Stimulated activated CD4-positive, alpha-beta T cell treated with anti-CD3 and anti-CD28 coated beads, Interleukin-15, amount 100 ng/mL, for 1 hour (primary cell): ENCODE measurements at places on chromosomes 4 and X.

DNA sequence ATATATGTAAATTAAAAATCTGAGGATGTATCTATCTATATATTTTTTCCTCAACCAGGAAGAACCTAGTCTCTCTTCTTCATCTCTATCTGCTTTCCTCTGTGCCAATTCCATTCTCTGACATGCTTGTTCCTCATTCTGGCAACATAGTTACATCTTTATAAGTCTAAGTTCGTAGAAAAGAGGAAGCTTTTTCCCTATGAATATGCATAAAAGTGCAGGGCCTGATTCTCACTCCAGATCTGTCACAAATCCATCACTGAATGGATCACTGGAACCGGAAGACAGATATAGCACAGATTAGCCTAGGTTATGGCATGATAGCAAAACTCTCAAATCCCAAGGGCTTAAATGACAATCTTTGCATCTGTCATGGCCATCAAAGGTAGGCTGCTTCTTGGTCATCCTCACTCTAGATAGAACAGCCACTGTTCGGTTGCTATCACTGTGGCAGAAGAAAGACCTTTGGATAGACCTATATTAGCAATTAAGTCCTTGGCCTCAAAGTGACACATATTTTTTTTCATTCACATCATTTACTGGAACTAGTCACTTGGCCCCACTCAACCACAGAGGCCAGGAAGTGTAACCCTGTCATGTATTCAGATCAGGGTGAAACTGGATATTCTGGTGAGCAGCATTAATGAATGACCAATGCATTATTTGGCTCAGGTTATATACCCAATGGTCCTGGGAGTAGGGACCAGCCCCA, 22.2 kb downstream of the DTHD1 start:
- no peak for DNase-seq

GRCh38 chrX:22246620-22247019, 26.1 kb upstream of the CBLL2 start:
- no peak for DNase-seq

DNA sequence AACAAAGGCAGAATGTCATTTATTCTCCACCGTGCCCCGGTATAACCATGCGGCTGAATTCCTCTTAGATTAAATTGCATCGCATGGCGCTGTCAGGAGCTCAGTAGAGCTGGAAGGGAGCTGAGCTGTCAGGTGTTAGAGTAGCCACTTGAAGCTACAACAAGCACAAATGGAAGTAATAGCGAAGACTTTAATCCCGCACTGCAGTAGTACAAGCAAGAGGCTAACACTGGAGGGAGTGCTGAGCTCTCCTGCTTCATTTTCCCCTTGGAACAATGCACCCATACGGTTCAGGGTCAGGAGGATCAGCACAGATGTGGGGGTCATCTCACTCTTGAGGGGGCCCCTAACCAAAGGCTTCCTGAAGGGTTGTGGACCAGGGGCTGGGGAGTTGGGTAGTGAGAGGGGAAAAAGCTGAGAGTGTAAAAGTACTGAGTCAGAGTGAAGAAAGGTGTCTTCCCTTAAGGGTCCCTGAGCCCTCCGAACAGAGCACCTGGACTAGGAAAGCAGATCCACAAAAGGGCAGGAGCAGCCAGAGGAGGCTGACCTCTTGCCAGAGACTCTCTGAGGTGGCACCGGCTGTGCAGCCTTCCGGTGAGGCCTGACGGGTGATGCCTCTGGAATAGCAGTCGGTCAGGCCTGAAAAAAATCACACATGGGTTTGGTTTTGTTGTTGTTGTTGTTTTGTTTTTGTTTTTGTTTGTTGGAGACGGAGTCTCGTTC, 36.0 kb upstream of the CBR4 start:
- DNase-seq = no peak

DNA sequence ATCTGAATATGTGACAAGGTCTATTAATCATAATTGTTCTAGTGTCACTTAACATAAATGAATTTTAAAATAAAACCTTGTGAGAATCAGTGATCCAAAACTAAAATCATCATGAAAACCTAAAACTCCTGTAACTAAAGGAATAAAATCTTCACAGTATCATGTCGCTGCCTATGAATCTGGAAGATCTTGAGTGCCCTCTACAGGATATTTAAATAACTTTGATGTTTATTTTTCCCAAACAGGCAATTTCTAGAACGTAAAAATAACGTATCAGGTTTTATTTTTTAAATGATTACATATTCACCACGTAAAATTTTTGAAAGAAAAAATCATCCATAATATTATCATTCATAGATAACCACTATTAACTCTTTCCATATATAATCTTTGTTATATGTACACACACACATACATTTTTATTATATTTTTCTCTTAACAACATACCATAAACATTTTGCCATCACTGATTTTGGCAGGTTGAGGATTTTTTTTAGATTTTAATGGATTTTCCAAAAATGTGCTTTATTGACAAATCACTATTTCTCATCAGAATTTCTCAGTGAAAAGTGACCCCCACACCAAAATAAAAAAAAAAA, 79.6 kb downstream of the COMMD8 start:
- no peak for DNase-seq

GRCh38 chrX:121931567-121931966, 884.2 kb downstream of the GLUD2 start:
- DNase-seq = no peak

DNA sequence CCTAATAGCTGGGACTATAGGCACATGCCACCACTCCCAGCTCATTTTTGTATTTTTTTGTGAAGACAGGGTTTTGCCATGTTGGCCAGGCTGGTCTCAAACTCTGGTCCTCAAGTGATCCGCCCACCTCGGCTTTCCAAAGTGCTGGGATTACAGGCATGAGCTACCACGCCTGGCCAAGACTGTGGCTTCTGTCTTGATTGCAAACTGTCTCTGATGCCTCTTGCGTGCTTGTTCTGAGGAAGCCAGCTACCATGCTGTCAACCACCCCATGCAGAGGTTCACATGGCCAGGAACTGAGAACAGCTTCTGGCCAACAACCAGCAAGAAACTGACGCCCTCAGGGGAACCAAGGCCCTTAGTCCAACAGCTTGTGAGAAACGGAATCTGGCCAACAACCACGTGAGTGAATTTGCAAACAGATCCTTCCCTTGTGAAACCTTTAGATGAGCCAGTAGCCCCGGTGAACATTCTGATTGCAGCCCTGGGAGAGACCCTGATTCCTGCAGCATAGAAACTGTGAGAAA, 71.2 kb downstream of the SUPT20HL2 start:
- no peak for DNase-seq

GRCh38 chr4:79756140-79756895, 316.7 kb downstream of the ANTXR2 start:
- no peak for DNase-seq

GRCh38 chr4:176409627-176410026, 89.9 kb downstream of the SPCS3 start:
- no peak for DNase-seq

DNA sequence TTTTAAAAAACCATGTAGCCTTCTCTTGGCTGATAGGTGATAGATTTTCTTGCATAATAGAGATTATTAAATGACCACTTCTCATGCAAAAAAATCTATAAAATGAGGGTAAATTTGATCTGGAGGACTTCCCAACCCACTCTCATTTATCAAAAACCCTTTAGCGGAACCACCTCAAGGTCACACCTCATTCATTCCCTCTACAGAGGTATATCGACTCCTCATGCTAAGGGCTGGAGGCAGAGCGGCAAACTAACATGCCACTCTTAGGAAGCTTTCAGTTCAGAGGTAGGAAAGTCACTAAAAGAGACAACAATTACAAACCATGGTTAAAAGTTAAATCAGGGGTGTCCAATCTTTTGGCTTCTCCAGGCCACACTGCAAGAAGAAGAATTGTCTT, 90.0 kb downstream of the COX7B2 start:
- no peak for DNase-seq

- no peak for DNase-seq
Measured at GRCh38 chr4:31390849-31391248, 670.7 kb downstream of the PCDH7 start.

DNA sequence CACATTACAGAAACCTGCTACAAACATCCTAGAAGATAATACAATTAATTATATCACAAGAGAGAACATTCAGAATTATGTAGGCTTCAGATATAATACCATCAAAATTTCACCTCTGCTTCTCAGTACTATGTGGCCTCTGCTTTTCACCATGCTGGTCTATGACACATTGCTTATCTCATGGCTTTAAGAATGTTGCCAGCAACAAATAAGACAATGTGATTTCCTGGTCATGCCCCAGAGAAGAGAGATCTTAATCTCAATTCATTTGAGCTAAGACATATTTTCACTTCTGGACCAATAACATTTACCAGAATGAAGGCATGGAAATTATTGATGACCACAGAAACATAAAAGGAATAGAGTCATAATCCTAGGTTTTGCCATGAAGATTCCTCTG, 1233.4 kb upstream of the ADGRL3 start:
- DNase-seq = no peak
